ENCODE measurements at places on chromosomes 3 and 15. TPM values are rescaled to one million over a fixed set of nuclear protein-coding genes. Genes with fewer than 3 reads are reported as not detected.

GOLGA6L26 gene
- not detected for total RNA-seq

CCR9 gene
- not detected for total RNA-seq

GRCh38 chr3:47652142-47652541 lies 73.5 kb upstream of the CSPG5 start:
- no peaks in the 10 kb centered on the region for H3K4me1 ChIP-seq
- no peak overlapping the region for H3K4me3 ChIP-seq
- no peaks in the 10 kb centered on the region for H3K36me3 ChIP-seq
- H3K27ac ChIP-seq, result no peak overlapping the region
- H3K27me3 ChIP-seq, result no peaks in the 10 kb centered on the region

GRCh38 chr3:172675441-172676193 lies 35.2 kb downstream of the NCEH1 start:
- H3K27ac ChIP-seq, result no peak overlapping the region
- no peaks in the 10 kb centered on the region for H3K36me3 ChIP-seq
- no peak for DNase-seq
- no peaks in the 10 kb centered on the region for H3K4me1 ChIP-seq

GRCh38 chr3:186930641-186931531 lies 560 bp downstream of the ST6GAL1 start:
- H3K4me1 ChIP-seq, result peaks cover 4% of the 10 kb centered on the region
- peak; percentile 37 for DNase-seq
- peak overlapping the region; percentile 53 for H3K27ac ChIP-seq
- H3K27me3 ChIP-seq, result no peaks in the 10 kb centered on the region
- peak overlapping the region; percentile 50 for H3K4me3 ChIP-seq
- no peaks in the 10 kb centered on the region for H3K36me3 ChIP-seq

All from ovary (tissue), 10 donors.